SJSA1 (cell line): ENCODE measurements at places on chromosomes 12 and 14. TPM values are rescaled to one million over a fixed set of nuclear protein-coding genes. Genes with fewer than 3 reads are reported as not detected.

DNA sequence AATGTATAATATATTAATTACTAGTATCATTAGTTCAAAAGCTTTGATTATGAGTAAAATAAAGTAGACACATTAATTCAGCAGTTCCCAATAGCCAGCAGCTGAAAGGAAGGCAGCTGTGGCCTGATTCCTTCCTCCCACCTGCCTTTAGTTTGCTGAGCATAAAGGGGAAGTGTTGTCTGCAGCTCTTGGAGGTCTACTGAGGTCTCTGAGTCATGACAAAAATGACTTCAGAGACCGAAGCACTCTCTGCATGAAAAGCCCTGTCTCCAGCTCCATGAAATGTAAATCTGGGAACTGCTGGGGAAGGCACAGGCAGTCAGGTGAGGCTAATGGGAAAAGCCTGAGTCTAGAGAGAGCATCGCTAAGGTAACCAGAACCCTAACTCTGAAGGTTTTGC, 165.4 kb downstream of the NRXN3 start:
- DNase-seq = no peak

C12orf42 gene
- not detected in 2 replicates for total RNA-seq

ESYT1 gene
- 138 and 170 TPM in 2 replicates for total RNA-seq

- DNase-seq = no peak
These were observed 26.0 kb upstream of the SNX6 start for GRCh38 chr14:34655959-34656358.

COX8C gene
- total RNA-seq = not detected in 2 replicates

DNA sequence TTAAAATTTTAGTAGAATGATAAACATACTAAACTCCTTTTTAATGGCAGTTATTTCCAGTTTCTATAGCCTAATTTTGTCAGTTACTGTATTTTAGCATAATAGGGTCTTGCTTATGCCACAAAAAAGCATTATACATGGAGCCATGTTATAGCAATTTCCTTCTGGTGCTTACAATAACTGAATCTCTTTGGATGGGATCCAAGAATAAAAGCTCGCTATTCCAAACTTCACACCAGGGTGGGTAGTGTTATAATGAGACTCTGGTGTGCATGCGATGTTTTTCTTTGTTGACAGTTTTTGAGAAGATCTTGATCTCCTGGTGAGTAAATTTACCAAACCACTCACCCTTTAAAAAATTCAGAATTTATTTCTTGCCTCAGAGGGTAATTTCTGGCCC, 90.4 kb upstream of the CCDC91 start:
- DNase-seq = no peak

- DNase-seq = peak; percentile 80
These were observed 1.0 kb downstream of the IGFBP6 start for GRCh38 chr12:53098354-53098981.
